ENCODE measurements at places on chromosomes 7 and 10.

GRCh38 chr7:101367676-101368075 is 5.0 kb downstream of the COL26A1 start:
- no peak for ATAC-seq

- ATAC-seq: no peak
Measured at GRCh38 chr10:130362308-130362761, 226.1 kb downstream of the GLRX3 start.

DNA sequence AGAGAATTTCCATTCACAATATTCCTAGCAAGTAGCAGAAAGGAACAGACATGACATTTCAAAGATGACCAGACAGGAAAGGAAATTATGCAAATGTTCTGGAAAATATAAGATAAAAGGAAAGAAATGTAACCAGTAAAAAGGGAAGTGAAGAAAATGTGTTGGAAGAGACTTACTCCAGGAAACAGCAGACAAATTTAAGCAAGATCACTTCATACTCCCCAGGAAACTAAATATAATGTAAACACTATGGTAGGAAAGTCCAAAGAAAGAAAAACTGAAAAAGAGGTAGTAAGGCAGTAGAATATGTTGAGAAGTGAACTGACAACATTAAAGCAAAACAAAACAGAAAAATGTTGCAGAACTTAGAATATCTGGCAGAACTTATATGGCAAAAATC is 6.4 kb upstream of the ST8SIA6 start:
- ATAC-seq: no peak

GRCh38 chr7:158030071-158030470 is 557.6 kb downstream of the PTPRN2 start:
- no peak for ATAC-seq

DNA sequence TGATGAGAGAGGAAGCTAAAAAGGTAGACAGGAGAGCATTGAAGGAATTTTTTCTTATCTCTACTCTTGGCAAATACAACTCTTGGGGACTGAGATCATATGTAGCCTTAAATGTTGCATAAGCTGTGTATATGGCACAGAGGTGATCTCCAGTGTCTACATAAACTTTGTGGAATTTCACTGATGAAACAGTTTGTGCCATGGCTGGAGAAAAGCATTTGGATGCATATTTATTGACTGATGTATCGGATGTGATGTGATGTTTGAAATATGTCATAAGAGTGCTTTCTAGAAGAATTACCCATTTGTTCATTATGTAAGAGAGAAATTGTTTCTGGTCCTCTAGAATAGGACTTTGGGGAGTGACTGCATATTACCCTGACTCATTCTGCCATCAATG is 244.9 kb upstream of the LRRTM3 start:
- no peak for ATAC-seq

GRCh38 chr10:87500646-87501048 is 4.0 kb upstream of the MINPP1 start:
- ATAC-seq: no peak

- ATAC-seq: peak; percentile 49
Measured at GRCh38 chr10:95394161-95394880, 103.5 kb upstream of the PDLIM1 start.

GRCh38 chr10:1662438-1663025 is 74.8 kb downstream of the ADARB2 start:
- no peak for ATAC-seq

DNA sequence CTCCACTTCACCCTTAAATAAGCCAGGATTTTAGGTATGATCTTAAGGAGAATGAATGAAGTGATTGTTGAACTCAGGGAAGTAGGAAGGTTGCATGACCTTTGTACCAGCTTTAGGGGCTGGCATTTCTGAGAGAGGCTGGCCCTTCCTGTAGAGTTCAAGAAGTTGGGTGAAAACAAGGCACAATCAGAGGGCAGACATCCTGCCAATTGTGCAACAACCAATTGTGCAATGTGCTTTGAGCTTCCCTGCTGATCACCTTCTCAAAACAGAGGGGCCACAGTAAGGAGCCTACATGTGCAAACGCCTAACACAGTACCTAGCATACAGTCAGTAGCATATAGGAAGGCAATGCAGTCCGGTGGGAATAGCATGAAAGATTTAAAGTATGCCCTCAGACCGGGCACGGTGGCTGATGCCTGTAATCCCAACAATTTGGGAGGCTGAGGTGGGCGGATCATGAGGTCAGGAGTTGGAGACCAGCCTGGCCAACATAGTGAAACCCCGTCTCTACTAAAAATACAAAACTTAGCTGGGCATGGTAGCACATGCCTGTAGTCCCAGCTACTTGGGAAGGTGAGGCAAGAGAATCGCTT is 5.4 kb downstream of the CPVL start:
- no peak for ATAC-seq

DNA sequence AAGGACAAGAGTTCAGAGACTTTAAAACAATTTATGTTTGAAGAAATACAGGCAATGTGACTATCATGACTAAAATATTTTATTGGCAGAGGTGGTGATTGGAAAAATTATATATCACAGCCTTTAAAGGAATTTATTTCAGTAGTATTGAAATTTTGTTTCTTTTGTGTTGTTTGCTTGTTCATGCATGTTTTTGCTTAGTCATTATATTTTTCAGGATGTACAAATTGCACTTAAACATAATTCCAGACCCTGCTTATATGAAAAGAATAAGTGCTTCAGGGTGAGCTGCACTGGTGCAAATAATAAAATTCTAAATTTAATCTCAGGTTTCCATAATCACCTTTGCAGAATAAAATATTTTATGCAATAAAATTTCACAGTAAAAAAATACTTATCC is 283.3 kb downstream of the PPP1R3A start:
- no peak for ATAC-seq

- ATAC-seq: no peak
Measured at GRCh38 chr7:17101207-17101696, 197.2 kb upstream of the AHR start.

DNA sequence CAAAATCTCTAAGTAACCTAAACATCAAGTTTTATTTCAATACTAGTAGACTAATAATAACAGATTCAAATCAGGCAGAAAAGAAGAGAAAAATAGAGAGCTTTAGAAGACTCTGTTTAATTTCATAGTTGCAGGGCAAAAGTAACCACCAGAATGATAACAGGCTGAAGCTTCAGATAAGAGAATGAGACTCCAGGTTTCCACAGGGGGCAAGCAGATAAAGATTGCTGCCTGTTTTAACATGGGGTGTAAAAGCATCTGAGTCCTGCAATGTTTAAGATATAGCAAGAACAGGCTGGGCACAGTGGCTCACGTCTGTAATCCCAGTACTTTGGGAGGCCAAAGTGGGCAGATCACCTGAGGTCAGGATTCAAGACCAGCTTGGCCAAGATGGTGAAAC is 11.0 kb downstream of the CROT start:
- ATAC-seq: no peak

GRCh38 chr7:134789967-134790685 is 10.7 kb downstream of the CALD1 start:
- ATAC-seq: no peak

DNA sequence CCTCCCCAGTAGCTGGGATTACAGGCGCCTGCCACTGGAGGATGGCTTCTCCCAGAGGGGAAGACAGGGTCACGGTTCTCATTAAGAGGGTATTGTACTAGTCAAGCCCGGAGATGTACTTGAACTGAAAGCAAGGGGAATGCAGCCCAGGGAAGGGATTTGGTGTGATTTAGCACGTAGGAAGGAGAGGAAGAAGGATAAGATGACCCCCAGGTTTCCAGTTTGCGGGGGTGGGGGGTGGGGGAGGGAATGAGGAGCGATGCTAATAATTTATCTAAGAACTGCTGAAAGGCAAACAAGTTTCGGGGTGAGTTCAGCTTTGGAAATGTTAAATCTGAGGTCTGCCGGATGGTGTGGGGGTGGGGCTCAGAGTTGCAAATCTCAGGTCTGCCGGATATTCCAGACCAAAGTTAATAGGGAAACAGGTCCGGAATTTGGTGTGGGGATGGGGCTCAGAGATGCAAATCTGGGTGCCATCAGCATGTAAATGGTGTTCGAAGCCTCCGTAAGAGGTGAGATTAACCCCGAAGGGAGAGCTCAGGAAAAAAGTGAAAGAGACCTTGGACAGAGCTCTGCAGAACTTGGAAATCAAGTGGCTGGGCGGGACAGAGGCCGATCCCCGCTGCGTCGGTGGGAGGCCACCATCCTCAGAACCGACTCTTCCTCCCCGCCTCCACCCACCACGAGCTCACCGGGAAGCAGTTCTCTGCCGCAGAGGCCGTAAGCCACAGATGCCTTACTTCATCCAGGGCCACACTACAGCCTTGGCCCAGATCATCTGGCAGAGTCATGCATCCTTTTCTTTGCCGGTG is 1.6 kb upstream of the SEPHS1 start:
- peak; percentile 35 for ATAC-seq

DNA sequence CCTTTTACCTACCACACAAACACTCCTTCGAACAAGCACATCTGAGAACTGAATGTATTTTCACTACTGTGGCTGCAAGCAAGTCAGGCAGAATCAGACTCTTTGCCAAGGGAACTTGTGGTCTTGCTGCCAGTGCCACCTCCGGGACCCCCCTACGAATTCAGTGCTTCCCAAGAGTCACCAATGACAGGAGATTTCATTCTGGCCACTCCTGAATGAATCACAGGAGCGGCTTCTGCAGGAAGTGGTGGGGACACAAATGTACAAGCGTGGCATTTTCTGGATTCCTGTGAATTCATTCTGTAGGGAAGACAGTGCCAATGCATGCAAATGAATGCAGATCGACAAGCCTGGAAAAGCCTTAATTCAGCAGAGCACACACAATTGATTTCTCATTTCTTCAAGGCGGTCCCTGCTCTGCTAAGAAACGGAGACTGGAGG is 161.2 kb downstream of the CAMK1D start:
- ATAC-seq: no peak

GRCh38 chr7:126843336-126843735 is 409.4 kb downstream of the GRM8 start:
- ATAC-seq: no peak

- ATAC-seq: no peak
Measured at GRCh38 chr7:33072471-33072870, 9.9 kb upstream of the NT5C3A start.

DNA sequence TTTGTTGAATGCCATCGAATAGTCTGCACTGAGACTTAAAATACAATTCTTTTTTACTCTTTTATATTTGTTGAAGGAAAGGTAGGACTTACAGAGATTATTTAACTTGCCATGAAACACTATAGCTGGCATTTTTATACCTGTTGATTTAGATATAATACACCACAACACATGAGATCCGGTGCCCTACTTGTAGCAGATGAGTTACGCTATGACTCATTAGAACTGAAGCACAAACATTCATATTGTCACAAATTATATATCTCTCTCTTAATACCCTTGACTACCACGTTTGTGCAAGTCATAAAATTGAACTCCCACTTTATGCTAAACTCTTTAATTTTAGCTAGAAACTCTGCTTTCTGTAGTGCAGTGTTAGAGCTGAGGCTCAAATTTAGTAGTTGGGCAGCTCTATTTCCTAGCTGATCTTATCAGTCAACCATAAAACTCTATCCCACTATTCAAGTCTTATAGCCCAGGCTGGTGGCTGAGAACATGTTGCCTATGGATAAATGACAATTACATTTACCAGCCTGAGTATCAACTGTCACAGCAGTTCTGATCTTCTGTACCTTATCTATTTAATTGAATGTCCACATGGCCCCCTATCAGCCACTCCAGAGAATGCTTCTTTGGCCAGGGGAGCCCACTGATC is 137.4 kb upstream of the SEMA3D start:
- ATAC-seq: no peak

DNA sequence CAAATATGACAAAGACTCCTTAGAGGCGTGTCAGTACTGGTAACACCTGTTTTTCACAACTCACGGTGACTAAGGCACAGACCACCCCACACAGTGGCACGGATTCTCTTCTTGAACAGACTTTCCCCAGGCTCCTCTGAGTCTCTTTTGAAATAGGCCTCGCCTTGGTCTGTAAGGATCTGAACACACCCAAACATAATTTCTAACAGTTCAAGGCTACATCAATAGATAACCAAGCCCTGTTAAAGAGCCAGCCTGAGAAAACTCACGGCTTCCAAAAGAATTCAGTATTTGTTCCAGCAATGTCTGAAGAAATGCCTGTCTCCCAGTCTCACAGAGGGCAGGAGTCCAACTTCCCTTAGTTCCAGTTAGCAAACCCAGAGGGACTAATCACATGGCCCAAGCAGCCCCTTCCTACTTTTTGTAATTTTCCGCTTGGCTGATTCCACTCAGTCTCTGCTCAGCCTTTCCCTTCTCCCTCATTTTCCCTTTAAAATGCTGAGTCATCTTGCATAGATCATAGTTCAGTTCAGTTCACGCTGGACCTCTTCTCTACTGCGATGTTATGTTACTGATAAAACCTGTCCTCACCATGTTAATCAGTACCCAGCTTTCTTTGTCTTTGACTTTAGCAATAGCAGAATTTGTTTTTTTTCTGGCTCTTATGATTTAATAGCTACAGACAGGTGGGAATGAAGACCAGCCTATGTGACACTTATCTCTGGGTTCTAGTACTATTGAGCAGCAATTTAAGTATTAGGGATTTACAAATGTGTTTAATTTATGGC is 22.6 kb upstream of the AKR1C3 start:
- ATAC-seq: peak; percentile 94

DNA sequence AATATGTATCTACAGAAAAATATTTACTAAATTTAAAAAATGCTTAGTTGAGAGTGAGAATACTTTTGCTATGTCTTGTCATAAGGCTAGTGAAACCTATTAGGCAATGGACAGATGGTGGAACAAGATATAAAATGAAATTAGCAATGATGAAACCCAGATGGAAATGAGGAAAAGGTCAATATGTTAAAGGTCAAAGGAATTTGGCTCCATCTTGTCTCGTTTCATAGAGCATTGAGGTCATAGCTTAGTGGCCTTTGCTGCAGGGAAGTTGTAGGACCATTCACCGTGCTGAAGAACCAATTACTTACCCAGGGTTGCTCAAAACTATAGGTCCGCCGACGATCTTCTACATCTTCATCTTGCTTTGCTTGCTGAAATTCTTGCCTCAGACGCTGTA is 683.9 kb downstream of the PARD3 start:
- no peak for ATAC-seq

DNA sequence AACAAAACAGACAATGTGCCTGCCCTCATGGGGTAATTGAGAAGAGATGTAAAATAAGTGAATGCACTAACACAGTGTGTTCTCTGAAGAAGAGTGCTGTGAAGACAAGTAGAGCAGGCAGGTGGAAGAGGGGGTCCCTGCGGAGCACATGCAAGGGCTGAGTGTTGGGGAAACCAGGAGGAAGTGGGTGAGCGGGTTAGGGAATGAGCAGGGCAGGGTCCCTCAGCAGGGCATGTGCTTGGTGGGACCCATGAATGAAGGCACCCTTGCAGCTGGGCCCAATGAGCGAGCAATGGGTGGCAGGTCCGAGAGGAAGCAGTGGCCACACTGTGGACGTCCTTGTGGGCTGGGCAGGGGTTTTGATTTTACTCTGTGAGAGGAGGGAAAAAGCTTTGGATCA is 376.6 kb upstream of the COBL start:
- ATAC-seq: no peak

- no peak for ATAC-seq
Measured at GRCh38 chr7:55527307-55527706, 45.0 kb downstream of the VOPP1 start.

DNA sequence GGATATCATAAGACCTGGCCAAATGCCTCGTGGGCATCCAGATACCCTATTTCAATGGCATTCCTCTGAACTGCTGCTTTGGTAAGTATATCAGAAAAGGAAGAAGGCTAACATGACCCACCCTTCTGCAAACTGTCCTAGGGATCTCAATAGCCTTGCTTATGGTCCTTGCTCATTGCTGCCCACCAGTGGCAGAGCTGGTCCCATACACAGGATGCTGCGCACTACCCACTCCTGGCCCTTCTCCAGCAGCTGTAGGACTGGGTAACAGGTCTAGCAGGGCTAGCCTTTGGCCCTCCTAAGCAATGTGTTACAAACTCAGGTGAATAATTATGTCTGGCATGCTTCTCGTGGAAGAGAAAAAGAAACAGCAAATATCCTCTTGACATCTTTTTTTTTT is 72.5 kb downstream of the C10orf90 start:
- peak; percentile 84 for ATAC-seq

Data from esophagus mucosa (tissue), 1 donor.